ENCODE measurements at places on chromosomes 13 and 19.

- DNase-seq, result no peak
Measured at GRCh38 chr13:48304143-48304876, 759 bp downstream of the RB1 start.

GRCh38 chr13:110015253-110015652 lies 228.9 kb upstream of the IRS2 start:
- DNase-seq, result no peak

- DNase-seq, result no peak
Measured at GRCh38 chr19:48836089-48837017, at the start of gene HSD17B14. Gene HSD17B14 (minus strand): TSS chr19:48836491. CDS start chr19:48836411, 80 bp downstream.

- no peak for DNase-seq
Measured at GRCh38 chr13:72889495-72889894, 107.6 kb downstream of the PIBF1 start.

- no peak for DNase-seq
Measured at GRCh38 chr19:9883231-9883758, 48.2 kb downstream of the PIN1 start.

DNA sequence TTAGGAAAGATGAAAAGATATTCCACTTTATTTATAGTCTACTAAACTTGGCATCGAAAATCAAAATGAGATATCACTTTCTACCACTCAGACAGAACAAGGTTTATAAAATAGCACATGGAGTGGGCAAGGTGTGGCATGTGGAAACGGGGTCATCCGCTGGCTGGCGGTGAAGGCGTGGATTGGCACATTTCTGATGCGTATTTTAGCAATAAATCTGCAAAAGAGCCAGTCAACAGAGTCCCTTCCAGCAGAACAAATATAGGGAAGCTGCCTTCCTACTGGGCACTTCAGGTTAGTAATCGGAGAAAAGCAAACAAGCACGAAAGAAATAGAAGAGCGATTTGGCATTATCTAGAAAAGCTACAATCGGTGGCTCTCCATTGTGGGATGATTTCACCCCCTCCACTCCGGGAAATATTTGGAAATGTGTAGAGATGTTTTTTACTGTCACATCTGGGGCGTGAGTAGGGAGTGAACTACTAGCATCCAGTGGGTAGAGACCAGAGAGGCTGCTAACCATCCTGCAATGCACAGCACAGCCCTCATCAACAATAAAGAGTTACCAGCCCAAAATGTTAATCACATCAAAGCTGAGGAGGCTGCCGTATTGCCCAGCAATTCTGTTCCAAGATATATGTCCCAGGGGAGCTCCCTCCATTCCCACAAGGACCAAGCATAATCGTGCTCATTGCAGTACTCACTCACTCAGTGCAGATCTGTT lies 116.1 kb upstream of the PEG3 start:
- no peak for DNase-seq

DNA sequence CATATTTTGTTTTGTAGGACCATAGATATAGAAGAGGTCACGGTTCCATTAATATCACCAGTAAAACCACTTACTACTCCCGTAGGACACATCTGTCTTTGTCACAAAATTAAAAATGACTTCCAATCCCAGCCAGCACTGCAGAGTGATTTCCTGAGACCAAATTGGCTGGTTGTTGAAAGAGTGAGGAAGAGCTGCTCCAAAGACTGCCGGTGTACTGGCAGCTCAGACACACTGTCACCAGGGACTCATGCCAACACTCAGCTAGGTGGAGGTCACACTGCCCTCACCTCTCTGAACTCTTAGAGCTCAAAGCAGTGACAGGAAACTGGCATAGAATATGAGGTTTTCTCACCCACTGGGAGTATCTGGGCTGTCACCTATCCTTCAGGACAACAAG lies 52.1 kb downstream of the FLT1 start:
- DNase-seq, result no peak

DNA sequence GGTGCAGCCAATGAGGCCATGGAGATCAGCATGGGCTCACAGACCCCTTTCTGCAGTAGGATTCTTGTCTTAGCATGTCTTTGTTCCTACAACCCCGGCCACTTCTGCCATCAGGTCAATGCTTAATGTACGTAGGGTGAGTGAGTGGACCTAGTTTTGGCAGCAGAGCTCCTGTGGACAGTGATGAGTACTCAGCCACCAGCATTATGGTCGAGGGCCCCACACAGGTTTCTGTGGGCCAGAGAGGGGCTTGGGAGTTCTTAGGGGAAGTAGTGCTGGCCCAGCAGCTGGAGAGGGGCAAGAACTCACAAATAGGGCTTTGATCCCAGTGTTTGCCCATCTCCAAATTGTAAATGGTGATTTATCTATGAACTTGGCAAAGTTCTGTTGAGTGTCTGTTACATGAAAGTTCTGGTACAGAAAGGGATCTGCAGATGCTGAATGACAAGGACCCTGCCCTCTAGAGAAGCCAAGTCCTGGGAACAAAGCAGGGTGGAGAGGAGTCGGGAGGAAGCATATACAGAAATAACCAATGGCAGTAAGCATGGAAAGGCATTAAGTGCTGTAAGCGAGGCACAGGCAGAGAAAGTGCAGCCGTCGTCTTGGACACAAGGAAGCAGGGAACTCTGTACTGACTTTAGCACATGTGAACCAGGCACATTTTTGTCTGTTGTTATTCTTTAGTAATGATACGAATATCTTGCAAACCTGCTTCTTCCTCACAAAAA lies 185.1 kb downstream of the MTUS2 start:
- DNase-seq, result no peak

DNA sequence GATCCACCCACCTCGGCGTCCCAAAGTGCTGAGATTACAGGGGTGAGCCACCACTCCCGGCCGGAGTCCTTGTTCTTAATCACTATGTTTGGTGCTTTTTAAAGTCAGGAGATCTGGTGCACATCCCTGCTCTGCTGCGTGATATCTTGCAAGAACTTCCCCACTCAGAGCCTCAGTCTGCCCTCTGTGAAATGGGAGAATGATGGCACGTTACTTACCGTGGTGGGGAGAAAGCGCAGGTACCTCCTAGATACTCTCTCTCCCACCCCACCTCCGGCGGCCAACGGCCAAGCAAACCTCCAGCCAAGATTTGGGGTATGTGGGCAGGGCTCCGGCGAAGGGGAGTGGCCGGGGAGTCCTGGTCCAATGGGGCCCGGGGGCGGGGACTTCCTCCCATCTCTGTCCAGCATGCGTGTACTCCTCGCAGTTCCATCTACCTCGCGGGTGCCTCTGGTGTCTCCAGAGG lies at the start of gene RYR1:
Gene RYR1, plus strand, starts transcription at position 424 of the 466 bp plus-strand sequence. CDS start 139 bp downstream, outside the sequence.
- no peak for DNase-seq

GRCh38 chr19:33290956-33291622 lies 11.2 kb downstream of the CEBPA start:
- no peak for DNase-seq

DNA sequence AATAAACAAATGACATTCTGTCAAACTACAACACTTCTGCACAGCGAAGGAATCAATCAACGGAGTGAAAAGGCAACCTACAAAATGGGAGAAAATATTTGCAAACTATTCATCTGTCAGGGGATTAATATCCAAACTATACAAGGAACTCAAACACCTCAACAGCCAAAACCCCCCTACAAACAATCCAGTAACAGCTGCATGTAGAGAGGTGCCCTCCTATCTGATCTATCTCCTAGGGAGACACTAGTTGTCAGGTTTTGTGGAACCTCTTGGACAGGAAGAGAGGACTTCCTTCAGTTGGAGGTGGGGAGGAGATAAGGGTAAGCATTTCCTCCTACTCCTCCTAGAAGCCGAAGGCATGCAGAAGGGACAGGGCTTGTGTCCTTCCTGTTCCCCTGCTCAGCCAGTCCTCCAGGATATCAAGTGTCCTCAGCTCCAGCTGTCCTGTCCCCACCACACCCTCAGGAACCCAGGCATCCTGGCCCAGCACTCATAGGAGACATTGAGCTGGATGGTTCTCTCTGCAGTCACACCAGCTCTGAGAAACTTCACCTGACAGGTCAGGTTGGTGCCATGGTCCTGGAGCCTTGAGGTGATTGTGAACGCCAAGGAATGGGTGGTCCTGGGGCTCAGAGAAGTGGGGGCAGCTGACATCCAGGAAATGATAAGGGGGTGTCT lies 9.8 kb upstream of the SIGLEC8 start:
- no peak for DNase-seq

GRCh38 chr13:21837841-21838551 lies 167.1 kb downstream of the FGF9 start:
- no peak for DNase-seq

DNA sequence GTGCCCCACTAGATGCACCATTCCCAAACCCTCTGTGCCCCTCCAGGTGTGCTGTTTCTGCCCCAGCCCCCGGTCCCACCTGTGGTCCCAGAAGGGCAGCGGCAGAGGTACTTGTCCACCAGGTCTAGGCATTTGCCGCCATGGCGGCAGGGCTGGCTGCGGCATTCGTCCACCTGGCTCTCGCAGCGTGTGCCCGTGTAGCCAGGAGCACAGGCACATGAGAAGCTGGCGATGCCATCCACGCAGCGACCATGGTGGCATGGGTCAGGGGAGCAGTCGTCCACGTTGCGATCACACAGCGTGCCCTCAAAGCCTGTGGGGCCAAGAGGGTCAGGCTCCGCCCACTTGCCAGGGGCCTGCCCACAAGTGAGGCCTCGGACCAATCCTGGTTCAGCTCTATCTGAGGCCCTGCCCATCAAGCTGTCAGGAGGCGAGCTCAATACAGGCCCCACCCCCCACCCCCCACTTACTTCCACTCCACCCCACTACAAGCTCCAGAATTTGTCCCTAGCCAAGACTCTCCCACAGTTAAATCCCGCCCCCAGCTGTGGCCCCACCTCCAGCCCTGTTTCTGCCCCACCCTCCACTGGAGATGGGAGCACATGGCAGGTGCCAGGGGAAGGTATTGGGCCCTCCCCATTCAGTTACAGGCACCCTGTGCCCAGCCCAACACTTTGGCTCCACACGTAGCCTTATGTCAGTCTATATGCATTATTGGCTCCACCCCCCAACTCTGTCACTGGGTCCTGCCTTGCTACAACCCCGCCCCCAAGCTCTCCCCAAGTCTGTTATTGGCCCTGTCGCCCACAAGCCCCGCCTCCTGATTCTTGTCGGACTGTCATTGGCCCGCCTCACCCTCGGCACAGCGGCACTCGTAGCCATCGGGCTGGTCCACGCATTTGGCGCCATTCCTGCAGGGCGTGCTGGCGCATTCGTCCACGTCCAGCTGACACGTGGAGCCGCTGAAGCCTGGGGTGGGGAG lies 13.5 kb downstream of the NOTCH3 start:
- DNase-seq, result no peak

DNA sequence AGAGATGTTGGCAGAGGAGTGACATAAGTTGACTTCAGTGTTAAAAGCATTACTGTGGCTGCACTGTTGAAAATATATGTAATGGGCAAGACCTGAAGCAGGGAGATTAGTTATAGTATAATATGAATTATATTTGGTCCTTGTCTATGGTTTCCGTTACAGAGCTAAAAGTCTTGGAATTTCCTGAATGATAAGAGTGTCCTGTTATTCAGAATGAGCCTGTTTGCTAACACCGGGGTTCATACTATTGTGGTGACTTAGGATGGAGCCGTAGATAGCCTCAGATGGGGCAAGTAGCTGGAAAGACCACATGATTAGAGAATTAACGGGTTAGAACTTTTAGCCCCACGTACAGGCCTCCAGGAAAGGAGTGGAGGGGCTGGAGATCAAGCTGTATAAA lies 5.7 kb downstream of the USPL1 start:
- no peak for DNase-seq

DNA sequence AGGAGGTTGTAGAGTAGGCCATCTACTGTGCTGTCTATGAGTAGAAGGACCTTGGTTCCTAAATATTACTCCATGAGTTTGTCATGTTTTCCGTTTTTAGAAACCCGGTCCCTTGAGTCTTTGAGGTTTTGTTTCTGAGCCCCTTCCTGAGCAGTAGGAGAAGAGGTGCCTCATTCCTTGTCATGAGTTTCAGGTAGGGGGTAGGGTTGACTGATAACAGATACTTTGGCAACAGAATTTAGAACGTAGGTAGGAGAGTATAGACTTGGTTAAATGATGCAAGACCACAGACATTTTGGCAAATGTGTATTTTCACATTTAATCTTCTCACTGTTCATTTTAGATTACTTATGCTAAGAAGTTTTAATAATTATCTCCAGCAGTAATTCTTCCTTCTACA lies 24.6 kb downstream of the LMO7 start:
- DNase-seq, result no peak

DNA sequence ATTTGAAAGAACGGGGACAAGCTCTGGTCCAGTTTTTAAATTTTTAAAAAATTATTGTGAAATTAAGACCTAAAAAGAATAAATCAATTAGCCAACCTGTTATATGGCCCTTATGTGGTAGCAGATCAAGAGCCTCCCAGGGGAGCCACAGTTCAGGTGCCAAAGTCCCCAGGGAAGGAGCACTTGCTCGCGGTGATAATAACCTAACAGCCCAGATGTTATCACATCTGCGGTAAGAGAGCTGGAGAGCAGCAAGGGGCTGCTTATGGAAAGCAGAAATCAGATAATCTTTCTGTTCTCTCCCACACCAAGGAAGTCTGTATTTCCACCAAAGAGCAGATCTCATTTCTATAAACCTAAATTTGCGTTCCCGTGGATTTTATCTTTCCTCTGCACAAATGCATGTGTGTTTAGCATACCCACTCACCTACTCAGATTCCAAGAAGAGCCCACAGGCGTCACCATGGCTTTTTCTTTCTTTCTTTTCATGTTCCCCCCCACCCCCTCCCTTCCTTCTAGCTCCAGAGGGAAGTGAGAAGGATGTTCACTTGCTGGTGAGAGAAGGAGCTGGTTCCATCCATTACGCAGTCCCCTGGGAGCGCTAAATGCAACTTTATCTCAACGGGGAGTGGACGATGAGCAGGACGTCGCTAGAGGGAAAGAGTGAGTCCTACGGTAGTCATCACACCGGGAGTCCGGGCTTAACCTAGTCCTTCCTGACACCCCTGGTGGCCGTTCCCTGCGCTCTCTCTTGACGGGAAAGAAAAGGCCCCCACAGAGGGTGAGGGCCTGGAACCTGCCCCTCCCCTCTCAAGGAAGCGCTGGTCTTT lies 1.6 kb upstream of the POU4F1 start:
- DNase-seq, result no peak

DNA sequence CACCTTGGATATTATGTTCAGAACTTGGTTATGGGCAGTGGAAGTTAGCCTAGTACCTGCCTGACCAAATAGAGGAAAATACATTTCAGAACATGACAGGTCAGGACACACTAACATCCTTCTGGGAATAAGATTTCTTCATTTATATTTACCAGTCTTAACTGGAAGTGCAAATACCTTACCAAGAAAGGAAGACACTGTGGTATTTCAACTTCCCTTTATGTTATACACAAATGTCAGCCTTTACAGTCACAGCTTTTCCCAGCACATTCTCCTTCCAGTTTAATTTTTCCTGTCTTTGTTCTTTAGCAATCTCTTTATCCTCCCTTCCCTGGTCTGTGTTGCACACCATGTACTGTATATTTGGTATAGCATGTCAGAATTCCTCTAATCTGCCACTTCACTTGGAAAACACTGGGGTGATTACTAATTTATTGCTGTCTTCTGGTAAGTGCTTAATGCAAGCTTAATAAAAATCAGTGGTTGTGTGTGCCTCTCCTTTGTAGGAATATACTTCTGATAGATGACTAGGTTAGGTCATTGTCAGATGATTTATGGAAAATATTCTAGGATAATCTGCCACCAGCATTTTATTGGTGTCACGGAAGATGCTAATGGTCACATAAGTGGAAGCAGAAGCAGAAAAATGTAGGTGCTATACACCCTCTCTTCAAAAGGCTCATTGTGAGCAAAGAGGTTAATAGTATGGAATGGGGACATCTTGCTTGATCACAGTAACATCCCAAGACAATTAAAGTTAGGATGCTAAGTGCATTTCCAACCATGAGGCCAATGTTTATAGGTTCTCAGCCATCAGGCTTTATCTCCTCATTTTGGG lies 124.3 kb upstream of the STARD13 start:
- DNase-seq, result no peak

Data from thoracic aorta (tissue), 2 donors.